Stimulated activated CD8-positive, alpha-beta memory T cell treated with anti-CD3 and anti-CD28 coated beads, Interleukin-7, amount 100 ng/mL, for 24 hours (primary cell): ENCODE measurements at places on chromosomes 11 and 22.
A peak's percentile ranks its signal among the peaks of the same experiment; 100 is the strongest.

- DNase-seq: no peak
Observed at GRCh38 chr11:73402834-73403185, 26.6 kb downstream of the RELT start.

GRCh38 chr11:14673824-14674405 lies 30.3 kb downstream of the PDE3B start:
- no peak for DNase-seq

DNA sequence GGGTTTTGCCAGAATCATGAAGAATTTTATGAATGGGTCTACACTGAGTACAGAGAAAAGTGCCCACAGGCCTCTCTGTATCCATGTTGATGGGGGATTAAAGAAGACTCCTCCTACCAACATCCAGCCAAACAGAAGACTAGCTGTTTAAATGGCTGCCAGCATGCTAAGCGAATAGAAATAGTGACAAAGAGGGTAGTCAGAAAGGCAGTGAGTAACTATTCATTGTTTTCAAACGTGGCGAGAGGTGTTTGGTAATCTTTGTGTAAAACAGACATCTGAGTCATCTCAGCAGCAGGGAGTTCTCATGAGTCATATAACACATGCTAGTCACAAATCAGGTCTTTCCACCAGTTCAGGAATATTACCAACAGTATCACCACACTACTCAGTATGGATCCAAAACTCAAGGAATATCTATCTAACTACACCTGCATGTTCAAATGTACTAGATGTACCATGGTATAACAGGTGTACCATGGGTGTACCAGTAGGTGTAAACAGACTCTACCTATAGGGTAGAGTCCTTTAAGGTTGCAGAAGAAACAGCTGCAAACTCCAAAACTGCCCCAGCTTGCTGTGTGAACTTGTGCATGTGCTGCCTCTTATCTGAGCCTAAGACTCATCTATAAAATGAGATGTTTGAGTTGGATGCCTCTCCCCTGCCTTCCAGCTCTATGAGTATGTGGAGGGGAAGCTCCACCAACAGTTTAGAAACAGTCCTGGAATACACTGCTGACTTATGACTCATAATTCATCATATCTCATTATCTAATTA lies 82.0 kb downstream of the SLC1A2 start:
- no peak for DNase-seq

- DNase-seq: no peak
Observed at GRCh38 chr22:18970176-18970947, 34.3 kb upstream of the PRODH start.

DNA sequence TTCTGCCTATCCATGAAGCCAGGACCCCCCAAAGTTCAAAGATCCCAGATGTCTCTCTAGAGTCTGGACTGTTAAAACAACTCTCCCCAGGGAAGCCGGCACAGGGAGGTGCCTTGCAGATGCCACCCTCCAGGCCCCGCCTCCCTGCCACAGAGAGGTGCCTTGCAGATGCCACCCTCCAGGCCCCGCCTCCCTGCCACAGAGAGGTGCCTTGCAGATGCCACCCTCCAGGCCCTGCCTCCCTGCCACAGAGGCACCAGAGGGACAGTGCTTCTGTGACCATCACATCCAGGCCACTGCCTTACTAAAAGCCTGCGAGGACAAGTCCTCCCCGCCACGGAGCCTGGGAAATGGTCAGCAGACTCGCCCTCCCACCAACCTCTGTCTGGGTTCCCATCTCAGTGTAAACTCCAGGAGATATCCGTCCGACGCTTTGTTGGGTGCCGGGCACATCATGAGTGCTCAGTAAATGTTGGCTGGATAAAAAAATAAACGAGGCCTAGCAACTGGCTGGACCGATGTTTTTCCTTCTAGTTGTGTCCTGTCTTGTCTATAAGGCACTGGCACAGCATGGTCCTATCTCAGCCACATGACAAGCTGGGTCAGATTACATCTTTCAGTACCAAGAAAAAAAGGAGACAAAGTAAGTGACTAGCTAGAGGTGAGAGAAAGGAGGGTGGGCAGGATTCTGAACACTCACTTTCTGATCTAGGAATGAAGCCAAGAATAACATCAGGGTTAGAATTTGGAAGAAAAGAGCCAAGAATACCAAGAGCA lies 91.2 kb upstream of the CSNK2A3 start:
- DNase-seq: no peak

- DNase-seq: no peak
Observed at GRCh38 chr22:25461301-25461700, 103.2 kb upstream of the GRK3 start.

DNA sequence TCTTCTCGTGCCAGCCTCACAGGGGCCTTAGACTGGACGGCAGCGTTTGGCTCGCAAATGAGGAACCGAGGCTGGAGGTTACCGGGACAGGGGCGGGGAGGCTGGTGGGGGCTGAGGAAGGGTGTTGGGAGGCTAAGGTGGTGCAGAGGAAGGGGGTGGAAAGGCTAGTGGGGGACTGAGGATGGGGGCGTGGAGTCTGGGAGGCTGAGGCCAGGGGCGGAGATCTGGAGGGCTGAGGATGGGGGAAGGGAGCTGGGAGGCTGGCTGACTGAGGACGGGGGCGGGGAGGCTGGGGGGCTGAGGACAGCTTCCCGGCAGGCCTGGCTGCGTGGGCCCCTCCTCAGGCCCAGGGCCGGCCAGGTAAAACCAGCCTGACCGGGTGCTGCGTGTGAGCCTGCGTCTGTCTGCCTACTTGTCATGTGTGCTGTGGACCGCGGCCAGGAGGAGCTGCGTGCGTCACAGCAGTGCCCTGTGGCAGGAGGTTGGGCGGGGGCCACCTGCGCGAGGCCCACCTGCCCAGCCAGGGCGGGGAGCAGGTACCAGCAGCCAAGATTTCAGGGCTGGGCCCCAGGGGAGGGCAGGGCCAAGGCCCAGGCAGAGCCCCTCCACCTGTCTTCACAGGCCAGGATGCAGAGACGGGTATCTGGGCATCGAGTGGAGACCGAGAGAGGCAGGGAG lies 9.4 kb upstream of the PIM3 start:
- no peak for DNase-seq

DNA sequence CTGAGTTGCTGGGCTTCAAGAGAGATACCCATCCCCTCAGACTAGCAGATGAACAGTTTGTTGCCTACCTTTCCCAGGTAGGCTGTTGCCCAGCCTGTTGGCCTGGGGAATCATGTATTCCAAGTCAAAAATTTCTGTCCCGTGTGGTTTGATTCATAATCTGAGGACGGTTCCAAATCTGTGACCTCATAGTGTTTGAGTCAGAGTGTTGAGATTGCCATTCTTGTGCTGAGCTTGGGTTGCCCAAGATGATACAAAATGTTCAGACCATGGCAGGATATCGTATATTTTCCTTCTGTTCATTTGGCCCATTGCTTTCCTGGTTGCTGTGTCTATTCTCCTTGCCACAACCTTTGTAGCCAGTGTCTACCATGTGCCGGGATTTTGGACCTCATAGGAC lies 64.3 kb downstream of the CYB5R2 start:
- DNase-seq: no peak

GRCh38 chr22:42711895-42712837 lies 8.5 kb downstream of the A4GALT start:
- DNase-seq: no peak

GRCh38 chr22:24975813-24976341 lies 23.4 kb downstream of the KIAA1671 start:
- no peak for DNase-seq

DNA sequence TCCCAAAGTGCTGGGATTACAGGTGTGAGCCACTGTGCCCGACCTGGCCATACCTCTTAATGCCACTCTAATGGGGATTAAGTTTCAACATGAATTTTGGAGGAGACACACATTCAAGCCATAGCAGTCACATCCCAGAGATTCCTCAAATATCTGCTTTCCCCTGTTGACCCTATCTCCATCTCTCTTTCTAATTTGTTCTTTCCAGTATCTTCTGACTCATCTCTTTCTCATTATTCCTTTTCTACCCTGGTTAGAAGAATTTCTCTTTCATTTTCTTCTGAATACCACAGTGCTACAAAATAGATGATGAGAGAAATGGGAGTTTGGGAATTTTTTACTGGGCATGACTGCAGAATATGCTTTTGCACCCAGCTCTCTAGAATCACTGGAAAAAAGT lies 5.1 kb downstream of the OR10V1 start:
- DNase-seq: no peak

- DNase-seq: no peak
Observed at GRCh38 chr22:35375031-35375430, 5.9 kb upstream of the HMOX1 start.

DNA sequence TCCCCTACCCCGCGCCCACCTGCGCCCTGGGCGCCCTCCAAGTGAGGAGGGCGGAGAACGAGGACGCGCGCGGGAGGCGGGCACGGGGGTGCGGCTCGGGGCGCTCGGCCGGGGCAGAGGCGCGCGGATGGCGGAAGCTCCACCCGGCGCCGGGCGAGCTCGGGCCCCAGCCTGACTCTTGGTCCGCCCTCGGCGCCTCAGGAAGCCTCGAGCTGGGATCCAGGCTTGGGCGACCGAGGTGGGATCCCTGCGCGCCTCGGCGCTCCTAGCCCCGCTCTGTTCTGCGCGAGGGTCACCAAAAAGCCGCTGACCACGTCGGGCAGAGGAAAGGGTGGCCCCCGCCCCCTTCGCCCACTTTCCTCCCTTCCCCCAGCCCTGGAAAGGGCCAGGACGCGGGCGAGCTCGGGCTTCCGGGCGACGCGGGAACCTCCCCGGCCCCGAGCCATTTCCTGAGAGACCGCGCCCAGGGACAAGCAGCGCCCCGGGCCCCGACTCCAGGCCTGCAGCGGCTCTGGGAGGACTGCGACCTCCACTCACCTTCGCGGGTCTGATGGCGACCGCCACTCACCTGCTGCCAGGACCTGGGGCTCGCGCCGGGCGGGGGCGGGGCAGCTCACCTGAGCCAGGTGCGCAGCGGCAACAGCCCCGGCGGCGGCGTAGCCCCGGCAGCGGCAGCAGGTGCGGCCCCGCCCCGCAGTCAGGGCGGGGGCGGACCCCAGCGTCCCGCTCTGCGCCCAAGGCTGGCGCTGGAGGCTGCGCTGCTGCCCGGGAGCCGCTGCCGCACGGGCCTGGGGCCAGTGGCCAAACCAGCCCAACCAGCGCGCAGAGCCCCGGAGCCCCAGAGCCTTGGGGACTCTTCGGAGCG lies 2.2 kb upstream of the SIGIRR start:
- DNase-seq: no peak

DNA sequence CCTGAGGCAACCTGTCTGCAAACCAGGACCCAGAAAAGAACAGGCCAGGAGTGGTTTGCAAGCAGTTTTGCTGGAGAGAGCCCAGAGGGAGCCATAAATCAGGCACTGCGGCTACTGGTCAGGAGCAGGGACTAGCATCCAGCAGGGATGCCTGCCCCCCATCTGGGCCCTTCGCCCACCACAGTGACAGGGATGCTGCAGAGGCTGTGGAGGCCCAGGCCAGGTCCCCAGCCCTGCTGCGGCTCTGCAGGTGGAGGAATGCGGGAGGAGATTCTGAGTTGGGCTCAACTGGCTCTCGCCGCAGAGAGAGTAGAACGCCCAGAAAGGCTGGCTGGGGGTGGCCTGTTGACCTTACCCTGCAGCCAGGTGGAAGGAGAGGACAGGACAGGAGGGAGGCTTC lies 16.4 kb upstream of the NEFH start:
- DNase-seq: no peak

- no peak for DNase-seq
Observed at GRCh38 chr11:19083166-19083565, 22.6 kb upstream of the MRGPRX2 start.

- no peak for DNase-seq
Observed at GRCh38 chr22:50002791-50003190, 9.8 kb downstream of the IL17REL start.

- DNase-seq: no peak
Observed at GRCh38 chr11:45026835-45027234, 76.2 kb upstream of the TP53I11 start.

GRCh38 chr11:79054636-79055035 lies 386.2 kb downstream of the TENM4 start:
- no peak for DNase-seq

DNA sequence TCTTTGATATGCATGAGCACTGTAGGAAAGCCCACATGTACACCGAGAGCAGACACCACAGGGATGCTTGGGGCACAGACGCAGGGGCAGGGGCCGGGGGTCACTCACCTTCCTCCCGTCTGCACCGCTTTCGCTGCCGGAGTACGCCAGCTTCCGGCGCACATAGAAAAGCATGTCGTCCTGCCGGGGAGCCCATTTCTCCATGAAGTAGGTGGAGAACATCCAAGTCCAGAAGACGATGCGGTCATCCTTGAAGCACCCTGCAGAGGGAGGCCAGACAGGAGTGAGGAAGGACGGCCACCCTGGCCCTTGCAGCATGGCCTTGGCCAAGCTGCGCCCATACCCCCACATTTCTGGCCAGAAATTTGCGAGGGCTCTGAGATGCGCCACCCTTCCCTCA lies 28.8 kb downstream of the KIAA0930 start:
- no peak for DNase-seq

- DNase-seq: no peak
Observed at GRCh38 chr11:129643031-129643721, 172.5 kb upstream of the TMEM45B start.

DNA sequence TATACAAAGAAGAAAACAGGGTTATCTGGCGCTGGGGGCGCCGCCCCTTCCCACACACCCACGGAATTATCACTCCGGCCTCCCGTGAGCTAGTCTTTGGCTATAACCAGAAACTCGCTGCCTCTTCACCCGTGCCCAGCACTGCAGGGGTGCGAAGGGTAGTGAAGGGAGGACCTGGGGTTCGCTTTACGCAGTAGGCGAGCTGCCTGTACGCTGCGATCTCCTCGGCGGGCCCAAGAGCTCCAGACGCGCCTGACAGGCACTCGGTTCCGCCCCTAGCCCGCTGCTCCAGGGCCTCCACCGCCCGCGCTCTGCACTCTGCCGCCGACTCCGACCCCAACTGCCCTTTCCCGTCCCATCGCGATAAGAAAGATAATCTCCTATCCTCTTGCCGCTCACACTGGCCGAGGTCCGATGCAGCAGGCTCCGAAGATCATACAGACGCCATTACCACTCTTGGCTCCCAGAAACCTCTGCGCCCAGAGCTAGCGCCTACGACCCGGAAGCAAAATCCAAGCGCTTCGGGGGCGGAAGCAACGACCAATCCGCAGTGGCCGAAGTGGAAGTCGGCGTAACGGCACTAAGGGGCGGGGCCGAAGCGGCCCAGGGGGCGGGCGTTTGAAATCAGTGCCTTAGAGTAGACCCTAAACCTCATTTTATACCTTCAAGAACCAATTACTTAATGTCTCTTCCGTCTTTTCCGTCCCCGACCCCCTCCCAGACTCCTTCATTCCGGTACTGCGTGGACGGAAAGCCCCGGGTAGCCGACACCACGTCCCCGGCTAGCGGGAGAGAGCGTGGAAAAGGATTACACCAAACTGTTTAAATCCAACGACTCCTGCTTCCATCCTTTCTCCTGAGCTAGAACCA lies at the start of the genes CWC15 and KDM4D:
Gene CWC15 (minus strand): TSS at position 458 of the 870 bp plus-strand sequence. CDS start 1,371 bp downstream, outside the sequence.
Gene KDM4D (plus strand): TSS at position 611 of the 870 bp plus-strand sequence. CDS start 23,664 bp downstream, outside the sequence.
- DNase-seq: peak; percentile 89

- no peak for DNase-seq
Observed at GRCh38 chr11:66933531-66933930, 24.7 kb downstream of the PC start.

DNA sequence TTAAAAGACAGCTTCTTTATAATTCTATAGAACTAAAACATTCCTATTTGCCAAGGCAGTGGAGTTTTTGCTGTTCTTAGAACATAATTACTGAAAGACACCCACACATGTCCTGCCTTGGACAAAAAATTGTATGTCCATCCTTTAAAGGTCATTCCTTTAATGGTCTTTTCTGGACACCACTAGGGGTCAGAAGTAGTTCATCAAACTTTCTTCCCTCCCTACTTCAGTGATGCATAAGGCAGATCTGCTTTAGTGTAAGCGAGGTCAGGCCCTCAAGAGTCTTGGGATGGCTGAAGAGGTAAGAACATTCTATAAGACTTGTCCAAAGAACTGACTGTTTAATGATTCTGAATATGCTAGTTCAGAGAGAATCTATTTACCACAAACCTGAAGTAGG lies 4.3 kb upstream of the OR51V1 start:
- DNase-seq: no peak

GRCh38 chr22:41551877-41552582 lies 7.8 kb upstream of the POLR3H start:
- DNase-seq: no peak
